ENCODE measurements at places on chromosomes 2 and 18.

- no peak for DNase-seq
Observed at GRCh38 chr2:54656863-54657262, 66.6 kb upstream of the EML6 start.

GRCh38 chr2:178317811-178318210, 123.5 kb downstream of the OSBPL6 start:
- no peak for DNase-seq

- DNase-seq, result no peak
Observed at GRCh38 chr2:171042253-171042969, 113.4 kb downstream of the GORASP2 start.

GRCh38 chr18:28999726-29000125, 822.8 kb upstream of the CDH2 start:
- no peak for DNase-seq

GRCh38 chr2:233165895-233166661, 85.4 kb upstream of the ATG16L1 start:
- no peak for DNase-seq

DNA sequence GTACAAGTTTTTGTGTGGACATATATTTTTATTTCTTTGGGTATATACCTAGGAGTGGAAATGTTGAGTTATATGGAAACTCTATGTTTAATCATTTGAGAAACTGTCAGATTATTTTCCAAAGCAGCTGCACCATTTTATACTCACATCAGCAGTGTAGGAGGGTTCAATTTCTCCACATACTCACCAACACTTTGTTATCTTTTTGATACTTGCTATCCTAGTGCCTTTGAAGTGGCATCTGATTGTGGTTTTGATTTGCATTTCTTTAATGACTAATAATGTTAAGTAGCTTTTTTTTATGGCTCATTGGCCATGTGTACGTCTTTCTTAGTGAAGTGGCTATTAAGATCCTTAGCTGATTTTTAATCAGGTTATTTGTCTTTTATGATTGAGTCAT, 64.7 kb upstream of the SLC8A1 start:
- no peak for DNase-seq

DNA sequence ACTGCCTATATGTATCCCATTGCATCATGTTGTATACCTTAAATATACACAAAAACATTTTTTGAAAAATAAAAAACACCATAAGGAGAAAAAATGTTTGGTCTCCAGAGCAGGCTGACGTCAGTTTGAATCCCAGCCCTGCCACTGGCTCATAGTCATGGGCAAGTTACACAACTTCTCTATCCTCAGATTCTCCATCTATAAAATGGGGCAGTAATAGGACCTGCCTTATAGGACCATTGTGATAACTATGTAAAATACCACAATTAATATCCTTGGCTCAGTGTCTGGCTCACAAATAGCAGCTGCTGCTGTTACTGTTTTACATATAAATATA, 135.6 kb downstream of the SMAD7 start:
- no peak for DNase-seq
